ENCODE measurements at places on chromosomes 12 and 14.

- DNase-seq = no peak
These were observed 97.4 kb downstream of the KICS2 start for GRCh38 chr12:64124511-64125197.

DNA sequence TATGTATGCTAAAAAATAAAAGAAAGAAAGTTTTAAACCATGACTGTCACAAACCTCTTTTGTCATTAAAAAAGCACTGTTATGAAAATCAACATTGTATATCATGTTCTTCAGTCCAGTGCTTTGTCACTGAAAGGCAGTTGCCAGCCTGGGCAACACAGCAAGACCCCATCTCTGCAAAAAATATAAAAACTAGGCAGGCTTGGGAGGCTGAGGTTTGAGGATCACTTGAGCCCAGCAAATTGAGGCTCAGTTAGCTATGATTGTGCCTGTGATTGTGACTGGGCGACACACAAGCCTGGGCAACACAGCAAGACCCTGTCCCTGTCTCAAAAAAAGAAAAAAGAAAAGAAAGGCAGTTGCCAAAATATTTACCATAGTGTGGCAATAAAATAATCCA lies 102.7 kb upstream of the NAP1L1 start:
- no peak for DNase-seq

DNA sequence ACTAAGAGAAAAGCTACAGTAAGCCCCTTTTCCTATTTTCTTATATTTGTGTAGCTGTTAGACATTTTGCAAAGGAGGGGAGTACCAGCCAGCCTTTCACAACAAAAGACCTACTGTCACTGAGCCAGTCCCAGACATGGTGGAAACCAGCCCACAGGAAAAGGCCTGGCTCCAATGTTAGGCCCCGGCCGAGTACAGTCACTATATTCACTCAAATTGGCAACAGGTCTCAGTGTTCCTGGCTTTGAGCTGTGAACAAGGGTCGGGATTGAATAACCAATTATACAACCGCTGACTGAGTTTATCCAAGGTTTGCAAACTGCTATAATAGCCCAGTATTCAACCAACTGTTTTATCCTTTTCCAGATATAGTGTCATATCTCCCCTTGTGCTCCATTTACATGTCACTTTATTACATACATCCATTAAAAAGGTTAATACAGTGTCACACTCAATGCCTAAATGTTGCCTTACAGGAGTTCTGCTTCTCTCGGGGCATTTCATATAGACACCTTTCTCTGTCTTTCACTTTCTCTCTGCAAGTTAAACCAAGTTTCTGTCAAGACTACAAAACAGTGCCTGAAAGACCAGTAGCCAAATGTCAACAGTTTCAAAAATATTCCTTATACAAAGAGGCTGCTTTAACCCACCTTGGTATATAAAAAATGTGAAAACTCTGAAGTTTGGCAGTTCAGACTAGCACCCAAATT lies 178.1 kb downstream of the SOX5 start:
- DNase-seq = no peak

DNA sequence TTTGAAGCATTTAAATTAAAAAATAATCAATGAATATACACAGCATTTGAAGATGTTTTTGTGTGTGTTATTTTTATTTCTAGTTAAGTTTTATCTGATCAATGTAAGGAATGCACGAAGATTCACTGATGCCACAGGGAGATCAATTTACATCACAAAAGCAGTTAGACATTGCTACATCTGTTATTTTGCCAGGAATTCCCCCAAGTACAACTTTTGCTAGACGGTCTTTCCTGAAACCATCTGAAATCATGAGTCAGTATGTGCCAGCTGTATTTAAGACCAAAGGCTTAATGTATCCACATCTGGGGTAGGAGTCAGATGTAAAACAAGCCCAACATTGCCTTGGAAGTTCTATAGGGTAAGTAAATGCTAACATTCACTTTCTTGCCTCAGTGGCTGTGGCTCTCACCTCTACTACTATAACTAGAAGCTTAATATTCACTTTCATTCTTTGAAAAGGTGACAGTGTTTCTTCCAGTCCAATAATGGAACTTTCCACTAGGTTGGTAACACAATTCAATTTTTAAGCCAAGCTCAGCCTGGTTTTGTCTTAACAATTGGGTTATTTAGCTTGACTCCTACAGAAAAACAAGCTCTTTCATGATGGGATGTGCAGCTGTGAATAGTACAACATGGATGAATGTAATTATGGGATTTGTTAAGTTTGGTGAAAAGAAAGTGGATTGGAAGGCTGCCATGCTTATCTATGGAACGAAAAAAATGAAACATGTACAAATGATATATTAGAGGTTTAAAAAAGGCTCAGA lies 385.4 kb upstream of the TMEM132C start:
- DNase-seq = no peak

GRCh38 chr12:65615118-65615517 lies 209.2 kb upstream of the HMGA2 start:
- DNase-seq = peak; percentile 98

DNA sequence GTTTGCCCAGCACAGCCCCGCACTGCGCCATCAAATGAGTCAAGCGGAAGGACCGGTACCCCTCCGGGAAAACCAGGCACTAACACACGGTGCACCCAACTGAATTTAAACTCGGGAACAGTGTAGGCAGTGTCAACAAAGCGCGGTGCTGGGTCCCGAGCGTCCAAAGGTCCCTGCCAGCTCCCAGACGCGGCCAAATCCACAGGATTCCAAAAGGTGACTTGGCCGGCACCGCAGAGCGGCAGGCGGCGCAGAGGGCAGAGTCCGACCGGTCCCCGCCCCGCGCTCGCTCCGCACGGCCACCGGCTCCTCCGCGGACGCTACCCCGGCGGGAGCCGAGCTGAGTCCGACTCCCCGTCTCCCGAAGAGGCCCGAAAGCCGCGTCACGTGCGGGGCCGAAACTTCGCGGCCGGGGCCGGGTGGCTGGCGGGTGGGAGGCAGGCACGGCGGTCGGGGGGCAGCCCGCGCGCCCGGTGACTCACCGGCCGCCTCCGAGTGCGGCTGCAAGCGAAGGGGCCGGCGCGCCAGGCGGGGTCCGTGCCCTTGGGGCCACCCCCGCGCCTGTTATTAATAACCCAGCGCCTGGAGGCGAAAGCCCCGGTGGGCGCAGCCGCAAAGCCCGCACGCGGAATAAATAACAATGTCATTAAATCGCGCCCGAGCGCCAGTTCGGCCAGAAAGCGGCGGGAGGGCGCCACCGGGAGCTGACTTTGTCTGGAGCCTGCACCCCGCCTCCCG lies 863 bp downstream of the DENND5B start:
- peak; percentile 16 for DNase-seq

DNA sequence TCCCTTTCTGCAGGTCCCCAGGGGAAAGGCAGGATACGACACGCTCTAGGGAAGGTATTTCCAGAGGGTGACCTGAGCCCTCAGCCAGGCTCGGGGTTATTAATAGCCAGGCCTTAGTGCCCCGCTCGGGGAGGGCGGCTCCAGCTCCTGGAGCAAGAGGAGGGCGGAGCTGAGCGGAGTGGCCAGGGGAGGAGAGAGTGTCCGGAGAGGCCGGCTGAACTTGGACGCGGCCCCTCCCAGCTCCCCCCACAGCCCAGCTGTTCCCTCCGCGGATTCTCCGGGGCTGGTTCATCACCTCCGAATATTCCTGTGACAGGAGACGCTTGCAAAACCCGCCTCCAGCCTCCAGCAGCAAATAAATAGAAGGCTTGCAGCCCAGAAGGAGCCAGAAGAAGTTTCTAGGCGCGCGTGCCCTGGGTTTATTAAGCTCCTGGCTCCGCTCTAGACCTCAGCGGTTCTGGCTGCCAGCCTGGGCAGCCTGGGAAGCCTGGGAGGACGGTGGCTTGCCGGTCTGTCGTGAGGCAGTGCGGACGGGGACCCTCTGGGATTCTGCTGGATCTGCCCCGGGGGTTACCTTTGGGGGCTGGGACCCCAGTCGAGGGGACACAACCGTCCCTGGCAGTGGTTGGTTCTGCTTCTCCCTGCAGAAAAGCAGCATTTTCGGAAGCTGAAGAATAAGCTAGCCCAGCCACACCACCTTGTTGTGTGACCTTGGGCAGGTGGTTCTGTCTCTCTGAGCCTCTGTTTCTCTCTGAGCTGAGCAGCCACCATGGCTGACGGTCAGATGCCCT lies at the start of gene HSPB8:
Gene HSPB8 (plus strand): TSS at position 388 of the 791 bp plus-strand sequence. CDS start 382 bp downstream, at position 770.
- DNase-seq = peak; percentile 23

GRCh38 chr14:86050072-86050683 lies 520.2 kb downstream of the FLRT2 start:
- DNase-seq = no peak

GRCh38 chr12:88752183-88752582 lies 171.9 kb upstream of the KITLG start:
- no peak for DNase-seq

Data from fibroblast of skin of left quadriceps (primary cell).